ENCODE measurements at places on chromosomes 1 and 21.

DNA sequence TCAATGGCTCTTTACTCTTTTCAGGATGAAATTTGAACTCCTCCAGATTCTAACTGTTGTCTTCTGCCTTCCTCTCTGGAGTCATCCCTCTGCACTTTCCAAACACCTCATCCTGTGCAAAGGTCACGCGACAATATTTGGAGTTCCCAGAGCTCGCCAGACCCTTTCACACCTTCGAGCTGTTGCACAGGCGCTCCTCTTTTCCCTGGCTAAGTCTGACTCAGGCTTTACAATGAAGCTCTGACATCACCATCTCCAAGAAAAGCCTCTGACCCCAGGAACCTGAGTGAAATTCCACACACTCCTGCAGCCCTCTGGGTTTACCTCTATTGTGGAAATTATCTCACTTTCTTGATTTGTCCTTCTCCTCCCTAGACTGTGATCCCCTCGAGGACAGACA, 270.3 kb downstream of the RGS7 start:
- no peak for DNase-seq

- DNase-seq, result peak; percentile 85
Measured at GRCh38 chr1:22704440-22705067, 6.1 kb upstream of the EPHB2 start.

GRCh38 chr21:39601187-39601928, 11.4 kb upstream of the B3GALT5 start:
- DNase-seq, result no peak

DNA sequence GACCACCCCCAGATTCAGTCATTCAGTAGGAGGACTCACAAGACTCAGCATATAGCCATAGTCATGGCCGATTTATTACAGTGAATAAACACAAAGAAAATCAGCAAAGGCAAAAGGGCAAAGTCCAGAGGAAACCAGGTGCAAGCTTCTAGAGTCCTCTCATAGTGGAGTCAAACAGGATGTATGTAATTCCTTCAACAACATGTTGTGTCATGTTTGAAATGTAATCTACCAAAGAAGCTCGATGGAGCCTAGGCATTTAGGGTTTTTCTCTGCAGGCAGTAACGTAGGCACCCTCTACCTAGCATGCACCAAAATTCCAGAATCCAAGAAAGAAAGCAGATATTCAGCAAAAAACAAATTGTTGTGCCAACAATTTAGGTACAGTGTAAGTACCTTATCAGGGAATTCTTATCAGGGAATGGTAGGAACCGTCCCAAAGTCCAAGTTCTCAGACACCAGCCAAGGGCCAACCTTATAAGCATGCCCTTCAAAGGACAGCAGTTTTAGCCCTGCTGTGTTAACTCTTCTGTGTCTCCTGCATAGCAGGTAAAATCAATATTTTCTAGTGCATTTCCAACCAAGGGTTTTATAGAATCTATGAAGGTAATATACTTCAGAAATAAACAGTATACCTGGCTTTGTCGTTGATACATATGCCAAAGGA, 16.1 kb upstream of the SLAMF6 start:
- DNase-seq, result peak; percentile 38

GRCh38 chr1:172973424-172973823, 77.3 kb downstream of the TNFSF18 start:
- DNase-seq, result no peak

- DNase-seq, result no peak
Measured at GRCh38 chr21:44934797-44935532, 4.9 kb upstream of the SLX9 start.

- DNase-seq, result no peak
Measured at GRCh38 chr1:31880957-31881687, 57.0 kb downstream of the PTP4A2 start.

Measured in stomach (tissue), 19 donors.